ENCODE measurements at places on chromosomes 2 and 18.

DNA sequence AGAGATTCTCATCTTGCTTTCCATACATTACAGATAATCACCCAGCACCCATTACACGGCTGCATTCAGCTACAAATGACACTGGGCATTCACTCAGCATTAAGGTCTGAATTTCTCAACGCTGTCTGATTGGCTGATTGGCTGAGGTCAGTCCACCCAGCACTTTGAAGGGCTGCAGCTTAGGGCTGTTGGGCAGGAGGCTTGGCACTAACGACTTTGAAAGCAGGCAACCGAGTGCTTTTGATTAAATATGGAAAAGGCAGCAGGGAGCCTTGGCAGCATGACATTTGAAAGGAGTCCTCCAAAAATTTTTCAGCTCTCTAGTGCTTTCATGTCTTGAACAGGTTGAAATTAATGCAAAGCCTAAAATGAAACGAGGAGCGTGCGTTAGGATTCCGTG is 253.0 kb downstream of the DCDC2C start:
- DNase-seq = no peak

GRCh38 chr2:153644955-153645354 is 166.4 kb upstream of the RPRM start:
- no peak for DNase-seq

- no peak for DNase-seq
Observed at GRCh38 chr18:42392416-42392815, 437.4 kb downstream of the PIK3C3 start.

- DNase-seq = peak; percentile 17
Observed at GRCh38 chr18:58402247-58402646, 226.6 kb downstream of the ALPK2 start.

GRCh38 chr2:163259489-163259888 is 420.9 kb upstream of the KCNH7 start:
- DNase-seq = no peak

GRCh38 chr18:9876867-9877654 is 8.7 kb upstream of the TXNDC2 start:
- DNase-seq = peak; percentile 90

DNA sequence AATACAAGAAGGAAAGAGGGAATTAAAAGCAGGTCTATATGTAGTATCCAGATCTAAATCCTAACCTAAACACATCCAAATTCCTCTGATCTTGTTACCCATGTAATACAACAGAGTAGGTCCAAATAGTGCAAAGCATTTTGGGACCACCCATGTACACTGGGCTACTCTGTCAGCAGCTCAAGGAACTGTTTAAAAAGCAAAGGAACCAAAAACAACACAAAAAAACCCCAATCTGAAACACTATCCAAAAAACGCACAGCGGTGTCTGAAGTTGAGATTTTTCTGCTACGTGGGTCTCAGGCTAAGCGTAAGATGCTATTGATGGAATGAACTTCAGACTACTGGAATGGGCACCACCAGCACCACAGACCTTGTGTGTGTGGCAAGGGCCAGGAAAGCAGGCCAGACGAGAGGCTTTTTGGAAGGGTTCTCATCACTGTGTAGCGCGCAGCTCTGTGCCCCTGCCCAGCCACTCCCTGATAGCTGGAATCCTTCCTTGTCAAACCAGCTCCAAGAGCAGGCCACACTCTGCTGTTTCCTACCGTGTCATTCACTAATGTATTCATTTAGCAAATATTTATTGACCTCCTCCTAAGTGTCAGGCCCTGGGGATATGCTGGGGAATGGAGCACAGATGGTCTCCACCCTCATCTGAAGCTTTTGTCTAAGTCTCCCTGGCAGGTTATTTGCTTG is 101.4 kb downstream of the COLEC12 start:
- DNase-seq = peak; percentile 47

- DNase-seq = peak; percentile 40
Observed at GRCh38 chr18:43620936-43621335, 343.6 kb upstream of the SYT4 start.

DNA sequence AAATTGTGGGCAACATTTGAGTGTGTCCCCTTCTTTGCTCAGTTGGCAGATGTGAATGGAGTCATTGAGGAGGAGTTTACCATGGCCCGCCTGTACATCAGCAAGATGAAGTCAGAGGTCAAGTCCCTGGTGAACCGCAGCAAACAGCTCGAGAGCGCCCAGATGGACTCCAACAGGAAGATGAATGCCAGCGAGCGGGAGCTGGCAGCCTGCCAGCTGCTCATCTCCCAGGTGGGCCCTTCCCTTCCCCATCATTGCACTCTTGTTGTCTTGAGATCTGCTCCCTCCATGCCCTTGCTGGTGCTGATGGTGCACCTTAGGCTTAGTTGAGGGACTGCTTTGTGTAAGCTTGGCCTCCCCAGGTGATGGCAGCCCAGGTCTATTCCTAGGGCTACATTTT is 47.5 kb upstream of the LYPD6B start:
- DNase-seq = no peak

GRCh38 chr2:224264259-224264658 is 137.6 kb downstream of the FAM124B start:
- DNase-seq = no peak

DNA sequence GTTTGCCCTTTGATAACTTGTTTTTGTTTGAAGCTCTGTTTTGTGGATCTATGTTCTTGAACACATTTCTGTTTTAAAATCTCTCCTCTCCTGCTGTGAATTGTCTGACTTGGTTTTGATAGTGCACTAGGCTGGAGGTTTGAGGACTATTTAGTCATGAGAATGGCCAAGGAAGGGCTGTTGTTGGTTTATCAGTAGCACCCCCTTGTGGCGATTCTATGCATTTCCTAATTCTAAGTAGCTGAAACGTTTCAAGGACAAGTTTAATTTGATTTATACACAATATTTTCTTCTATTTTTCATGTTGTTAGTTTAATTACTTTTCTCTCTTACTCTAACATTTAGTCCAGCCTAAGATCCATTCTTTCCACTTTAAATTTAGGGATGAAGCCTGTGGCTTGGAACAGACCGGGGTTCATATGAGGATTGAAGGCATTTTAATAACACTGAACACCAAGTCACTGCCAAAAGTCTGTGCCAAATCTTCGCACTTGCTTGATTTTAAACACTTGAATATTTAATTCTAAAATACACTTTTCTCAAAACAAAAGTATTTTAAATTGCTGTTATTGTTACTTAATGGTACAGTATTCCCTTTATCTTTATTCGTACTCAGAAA is 166.0 kb downstream of the SOCS6 start:
- DNase-seq = peak; percentile 71

- no peak for DNase-seq
Observed at GRCh38 chr2:230944757-230945372, 19.8 kb upstream of the GPR55 start.

DNA sequence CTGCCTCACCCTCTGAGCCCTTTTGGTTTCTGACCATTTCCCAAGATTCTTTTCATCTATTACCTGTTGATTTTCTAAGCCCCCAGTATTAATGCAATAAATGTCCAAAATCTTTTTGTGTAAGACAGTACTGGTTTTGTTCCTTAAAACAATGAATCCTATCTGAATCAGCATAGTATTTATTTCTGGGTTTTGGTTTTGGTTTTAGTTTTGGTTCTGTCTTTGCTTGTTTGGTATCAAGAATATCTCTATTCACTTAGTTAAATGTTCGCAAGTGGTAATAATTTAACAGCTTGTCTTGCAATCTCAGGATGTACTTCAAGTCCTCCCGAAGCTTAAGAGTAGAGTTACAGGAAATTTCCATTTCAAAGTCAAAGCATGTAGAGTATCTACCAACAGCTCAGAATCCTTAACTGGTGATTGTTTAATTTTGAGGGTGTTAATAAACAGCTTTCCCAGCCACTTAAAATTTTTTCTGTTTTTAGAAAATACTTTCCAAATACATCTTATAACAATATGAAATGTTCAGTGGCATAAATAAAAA is 67.7 kb upstream of the NEDD4L start:
- no peak for DNase-seq

DNA sequence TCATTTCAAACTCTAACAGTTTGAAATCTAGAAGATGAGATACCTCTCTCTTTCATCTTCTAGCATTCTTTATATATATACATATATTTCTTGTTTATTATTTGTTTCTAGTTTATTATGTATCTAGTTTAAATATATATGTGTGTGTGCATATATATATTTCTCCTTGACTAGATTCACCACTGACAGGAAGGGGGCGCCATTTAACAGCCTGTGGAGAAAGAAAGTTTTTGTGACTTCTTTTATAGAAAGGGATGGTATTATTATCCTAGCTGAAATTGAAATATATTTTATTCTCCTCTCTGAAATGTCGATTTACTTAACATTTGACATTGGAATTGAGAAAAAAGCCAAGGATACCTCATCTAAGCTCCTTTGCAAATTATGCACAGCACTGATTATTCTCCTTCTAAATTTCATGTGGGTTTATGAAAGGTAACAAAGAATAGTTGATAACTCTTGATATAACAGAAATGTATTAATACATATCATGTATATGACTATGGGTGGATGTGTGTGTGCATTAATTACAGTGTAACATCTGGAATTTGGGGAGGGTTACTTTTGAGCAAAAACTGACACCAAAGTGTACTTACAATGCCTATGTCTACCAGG is 160.7 kb upstream of the NT5C1B start:
- peak; percentile 68 for DNase-seq

DNA sequence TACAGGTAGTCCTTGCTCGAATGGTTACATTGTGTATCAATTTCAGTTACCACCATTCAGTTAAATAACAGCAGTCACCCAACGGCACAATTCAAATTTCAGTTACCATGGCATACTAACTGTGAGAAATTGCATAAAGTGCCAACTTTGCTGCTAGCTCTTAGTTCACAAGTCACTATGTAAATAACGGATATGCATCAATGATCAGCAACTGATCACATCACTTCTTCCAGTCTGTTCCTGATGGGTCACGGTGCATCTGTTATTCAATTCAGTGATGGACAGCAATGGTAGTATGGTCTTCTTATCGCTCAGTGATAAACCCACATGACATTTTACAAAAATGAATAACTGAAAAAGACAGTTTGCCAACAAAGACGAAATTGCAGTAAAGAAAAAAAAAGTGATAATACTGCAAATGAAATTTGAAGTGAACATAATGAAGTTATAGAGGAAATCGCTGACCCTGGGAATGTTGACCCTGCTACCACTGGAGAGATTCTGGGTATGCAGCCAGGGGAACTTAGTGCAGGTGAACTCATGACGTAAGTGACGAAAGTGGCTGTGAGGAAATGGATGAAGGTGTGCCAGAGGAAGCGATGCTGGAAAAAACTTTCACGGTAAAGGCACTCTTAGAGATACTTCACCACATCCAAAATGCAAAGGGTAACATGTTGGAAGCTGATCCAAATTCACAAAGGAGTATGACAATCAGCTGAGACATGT is 25.9 kb upstream of the RAPGEF4 start:
- no peak for DNase-seq

- peak; percentile 29 for DNase-seq
Observed at GRCh38 chr2:227482638-227483340, 10.8 kb downstream of the AGFG1 start.

- peak; percentile 34 for DNase-seq
Observed at GRCh38 chr18:58247363-58247834, 203.4 kb downstream of the NEDD4L start.

- peak; percentile 97 for DNase-seq
Observed at GRCh38 chr18:59005262-59005661, 134.4 kb upstream of the SEC11C start.

- peak; percentile 59 for DNase-seq
Observed at GRCh38 chr2:10568736-10569432, 120.8 kb upstream of the ODC1 start.

DNA sequence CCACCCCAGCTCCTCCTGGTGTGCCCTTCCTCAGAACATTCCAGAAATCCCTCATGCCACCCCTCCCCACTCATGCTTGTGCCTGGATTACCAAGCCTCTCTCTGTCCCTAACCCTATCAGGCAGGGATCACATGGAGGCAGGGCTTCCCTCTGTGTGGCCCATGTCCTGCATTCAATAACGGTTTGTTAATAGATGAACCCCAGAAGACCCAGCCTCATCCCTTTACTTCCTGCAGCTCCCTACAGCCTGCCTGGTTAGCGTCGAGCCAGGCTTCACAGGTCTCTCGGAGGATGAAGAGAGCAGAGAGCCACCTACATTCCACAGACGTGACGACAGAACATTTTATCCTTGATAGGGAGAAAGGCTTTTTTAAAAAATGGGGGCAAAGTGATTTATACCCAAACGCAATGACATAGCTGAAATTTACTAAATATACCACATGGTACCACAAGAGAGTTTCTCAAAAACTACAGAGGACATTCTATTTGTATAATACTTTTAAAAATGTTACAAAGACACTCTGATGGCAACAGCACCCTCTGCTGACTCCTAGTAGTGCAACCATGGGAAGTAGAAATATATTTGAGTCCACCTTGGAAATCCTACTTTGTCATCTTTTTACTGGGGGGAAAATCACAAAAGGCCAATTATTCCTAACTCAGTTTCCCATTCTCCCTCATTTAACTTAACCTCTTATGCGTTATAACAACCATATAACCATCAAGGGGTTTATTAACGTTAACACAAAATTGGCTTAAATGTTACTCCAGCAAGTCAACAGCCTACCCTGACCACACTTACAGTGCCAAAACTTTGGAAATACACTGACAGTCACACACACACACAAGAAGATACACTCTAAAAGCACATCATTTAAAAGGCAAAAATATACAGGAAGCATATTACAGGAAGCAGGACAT is 30.7 kb downstream of the FBXO15 start:
- peak; percentile 56 for DNase-seq

DNA sequence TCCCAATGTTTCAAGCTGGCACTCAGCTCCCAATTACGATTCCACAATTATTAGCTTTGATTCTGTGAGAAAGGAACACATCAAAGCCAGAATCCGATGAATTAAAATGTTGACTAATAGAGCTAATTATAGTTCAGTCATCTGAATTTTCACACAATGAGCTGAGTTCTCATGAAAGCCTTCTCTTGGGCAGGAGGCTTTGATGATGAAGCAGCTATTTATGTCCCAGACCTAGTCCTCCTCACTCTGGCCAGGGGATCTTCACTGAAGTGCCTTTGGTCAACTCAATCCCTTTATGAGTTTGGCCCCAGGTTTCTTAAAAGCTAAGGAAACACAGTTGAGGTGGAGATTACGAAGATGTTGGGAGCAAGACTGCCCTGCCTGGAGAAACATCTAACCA is 74.7 kb upstream of the PPM1B start:
- DNase-seq = no peak

DNA sequence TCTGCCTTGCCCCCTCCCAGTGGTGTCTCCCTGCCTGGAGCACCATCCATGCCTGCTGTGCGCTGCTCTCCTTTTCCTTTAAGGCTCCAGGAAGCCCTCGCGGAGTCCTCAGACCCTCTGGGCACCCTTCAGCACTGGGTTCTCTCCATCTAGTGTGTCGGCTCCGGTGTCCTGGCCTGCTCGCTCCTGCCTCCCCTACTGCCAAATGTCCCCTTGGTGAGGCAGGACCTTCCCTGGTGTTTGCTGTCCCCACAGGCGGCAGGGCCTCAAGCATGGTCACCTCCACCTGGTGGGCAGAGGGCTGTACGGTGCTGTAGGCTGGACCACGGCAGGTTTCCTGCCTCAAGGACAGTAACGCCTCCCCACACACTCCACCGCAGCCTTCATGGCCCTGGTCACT is 90.2 kb downstream of the DGKD start:
- DNase-seq = no peak

GRCh38 chr2:96353606-96354101 is 18.1 kb downstream of the NCAPH start:
- peak; percentile 85 for DNase-seq
